ENCODE measurements at places on chromosomes 6 and 20.

- DNase-seq, result no peak
Observed at GRCh38 chr6:151481786-151482185, 12.0 kb upstream of the CCDC170 start.

- DNase-seq, result no peak
Observed at GRCh38 chr20:22382742-22383141, 201.6 kb downstream of the FOXA2 start.

DNA sequence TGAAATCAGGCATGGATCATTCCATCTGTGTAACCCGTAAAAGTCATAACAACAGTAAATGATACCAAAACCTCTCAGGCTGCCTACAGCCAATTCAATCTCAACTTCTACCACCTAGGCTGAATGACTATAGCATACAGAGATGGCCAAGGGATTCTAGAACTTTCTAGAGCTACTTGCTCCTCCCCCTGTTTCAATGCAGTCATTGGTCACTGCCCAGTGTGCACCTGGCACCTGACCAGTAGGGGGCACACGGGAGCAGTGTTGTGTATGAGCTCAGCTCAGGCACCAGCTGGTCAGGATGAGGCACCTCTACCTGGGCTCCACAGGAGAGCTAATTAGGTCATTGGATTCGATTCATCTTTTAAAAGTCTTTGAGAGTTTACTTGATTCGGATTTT is 86.2 kb downstream of the PLEKHG1 start:
- no peak for DNase-seq

DNA sequence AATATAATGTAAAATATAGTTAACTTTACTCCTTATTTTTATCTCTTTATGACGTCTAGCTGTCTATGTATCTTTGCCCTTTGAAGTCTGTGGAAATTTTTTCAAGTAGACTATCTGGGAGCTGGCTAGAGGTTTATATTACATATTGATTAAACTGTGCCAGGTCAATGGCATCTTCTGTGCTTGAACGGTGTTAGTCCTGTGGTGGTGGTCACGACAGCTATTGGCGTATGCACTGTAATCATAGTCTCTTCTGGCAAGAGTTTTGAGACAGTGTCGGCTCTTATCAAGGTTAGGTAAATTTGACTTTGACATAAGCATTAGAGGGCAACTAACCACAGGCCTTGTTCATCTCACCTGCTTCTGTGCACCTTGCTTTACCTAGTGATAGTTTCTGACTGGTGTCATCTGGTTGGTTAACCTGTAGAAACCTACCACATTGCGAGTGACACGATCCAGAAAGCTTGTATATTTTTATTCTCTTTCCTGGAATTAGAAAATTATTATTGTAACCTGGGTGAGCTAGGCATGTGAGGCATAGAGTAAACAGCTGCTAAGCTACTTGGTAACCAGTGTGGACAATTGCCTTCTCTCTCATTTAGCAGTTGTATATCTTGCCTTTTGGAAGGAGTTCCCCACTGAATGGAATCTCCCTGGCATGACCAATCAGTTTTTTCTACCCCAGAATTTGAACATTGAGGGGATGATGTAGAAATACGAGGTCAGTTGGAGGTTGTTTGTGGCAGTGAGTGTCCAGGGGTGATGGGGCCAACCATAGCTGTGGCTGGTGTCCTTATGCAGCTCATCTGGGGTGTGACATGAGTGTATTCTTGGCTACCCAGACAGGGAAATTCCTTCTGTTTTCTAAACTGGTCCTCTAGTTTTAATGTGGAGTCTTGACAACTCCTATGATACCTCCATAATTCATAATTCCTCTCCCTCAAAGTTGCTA is 45.9 kb downstream of the SH3BGRL2 start:
- DNase-seq, result no peak

GRCh38 chr20:19264191-19264590 is 51.7 kb downstream of the SLC24A3 start:
- DNase-seq, result no peak

- DNase-seq, result no peak
Observed at GRCh38 chr6:144232176-144232831, 52.8 kb upstream of the UTRN start.

DNA sequence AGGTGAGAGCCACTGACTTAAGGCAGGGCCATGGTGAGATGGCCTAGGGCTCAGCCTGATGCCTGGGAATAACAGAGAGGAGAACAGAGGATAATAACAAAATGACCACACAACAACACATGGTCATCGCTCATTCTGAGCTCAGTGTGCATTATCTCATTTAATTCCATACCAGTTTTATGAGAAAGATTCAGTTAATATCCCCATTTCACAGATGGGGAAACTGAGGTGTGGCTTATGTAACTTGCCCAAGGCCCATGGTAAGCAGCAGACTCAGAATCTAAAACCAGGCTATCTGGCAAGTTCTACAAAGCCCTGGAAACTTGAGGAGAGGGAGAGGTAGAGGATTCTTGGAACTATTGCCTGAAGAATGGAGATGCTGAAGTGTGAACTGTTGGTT is 200.9 kb upstream of the PMEPA1 start:
- no peak for DNase-seq

DNA sequence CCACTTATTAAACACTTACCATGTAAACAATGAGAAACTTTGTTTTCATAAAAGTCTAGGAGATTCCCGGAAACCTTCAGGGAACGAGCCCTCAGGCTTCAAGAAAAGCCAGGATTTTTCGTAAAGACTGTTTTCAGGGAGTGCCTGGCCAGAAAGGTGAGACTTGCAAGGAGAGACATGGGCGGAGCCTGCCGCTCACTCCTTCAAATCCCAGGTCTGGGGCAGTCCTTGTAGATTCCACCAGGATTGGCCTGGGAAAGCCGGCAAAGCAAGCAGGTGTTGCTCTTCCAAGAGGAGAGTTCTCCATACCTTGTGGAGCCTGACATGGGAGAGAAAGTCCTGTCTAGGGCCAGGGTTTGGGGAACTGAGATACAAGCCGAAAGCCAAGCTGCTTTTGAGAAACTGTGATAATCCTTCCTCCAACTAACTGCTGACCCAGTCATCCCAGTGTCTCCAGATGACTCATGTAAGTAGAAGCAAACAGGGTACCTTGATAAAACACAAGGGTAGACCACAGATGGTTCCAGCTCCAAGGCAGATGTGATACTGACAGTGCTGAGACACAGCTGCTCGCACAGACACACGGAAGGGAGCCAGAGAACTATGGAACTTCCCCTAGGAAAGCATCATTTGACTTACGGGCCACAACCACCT is 69.4 kb upstream of the NAA20 start:
- DNase-seq, result no peak

DNA sequence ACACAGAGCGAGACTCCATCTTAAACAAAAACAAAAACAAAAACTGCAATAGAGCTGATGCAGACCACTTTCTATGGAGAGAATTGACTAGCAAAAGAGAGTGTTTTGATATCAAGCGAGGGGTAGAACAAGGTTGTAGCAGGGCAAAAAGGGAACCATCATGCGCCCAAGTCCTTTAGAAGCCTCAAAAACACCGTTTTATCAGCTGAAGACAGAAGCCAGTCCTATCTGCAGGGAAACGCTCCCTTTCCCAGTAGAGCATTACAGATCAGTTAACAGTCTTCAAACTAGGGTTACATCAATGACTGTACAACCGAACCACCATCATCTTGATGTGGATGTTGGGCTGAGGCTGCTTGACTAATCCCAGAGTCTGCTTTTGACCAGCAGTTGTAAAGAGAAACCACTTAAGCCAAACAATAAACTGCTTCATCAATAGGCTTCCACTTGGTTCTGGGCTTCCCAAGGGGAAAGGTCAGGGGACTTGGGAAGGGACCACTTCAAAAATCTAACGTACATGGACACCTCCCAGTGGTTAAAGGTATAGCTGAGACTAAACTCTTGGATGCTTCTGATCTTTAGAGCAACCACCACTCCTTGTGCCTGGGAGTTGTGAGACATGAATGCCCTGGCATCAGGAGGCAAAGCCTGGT is 59.6 kb upstream of the SPDEF start:
- no peak for DNase-seq

Measured in tibial nerve (tissue), 4 donors.